ENCODE measurements at places on chromosomes 3 and 15.

DNA sequence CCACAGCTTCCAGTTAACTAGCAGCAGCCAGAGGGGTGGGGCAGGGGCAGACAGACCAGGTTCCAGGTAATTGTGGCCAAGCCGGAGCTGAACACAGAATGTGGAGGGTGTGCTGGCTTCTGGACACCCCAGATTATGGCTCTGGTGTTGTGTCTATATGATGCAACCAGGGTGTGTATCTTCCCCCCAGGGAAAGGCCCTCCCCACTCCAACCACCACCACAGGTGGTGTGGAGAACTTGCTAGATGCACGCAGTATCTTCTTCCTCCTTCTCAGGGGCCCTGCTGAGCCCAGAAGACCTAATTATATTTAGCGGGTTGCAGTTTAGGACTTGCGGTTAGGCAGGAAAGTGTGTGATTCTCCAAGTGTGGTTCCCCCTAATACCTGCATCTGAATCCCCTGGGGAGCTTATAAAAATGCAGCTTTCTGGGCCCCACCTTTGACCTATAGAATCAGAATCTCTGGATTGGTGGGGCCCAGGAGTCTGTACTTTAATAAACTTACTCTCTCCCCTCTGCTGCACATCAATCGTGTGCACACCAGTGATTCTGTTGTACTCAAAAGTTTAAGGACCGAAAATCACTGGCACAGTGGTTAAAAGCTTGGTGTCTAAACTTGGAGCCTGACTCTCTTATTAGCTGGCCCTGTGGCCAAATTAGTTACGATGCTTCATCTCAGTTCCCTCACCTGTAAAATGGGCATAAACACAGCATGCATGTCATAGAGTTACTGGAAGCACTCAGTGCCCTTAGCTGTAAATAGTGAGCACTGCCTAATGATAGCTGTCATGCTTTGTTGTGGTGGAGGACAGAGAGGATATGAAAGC is 379.1 kb upstream of the PROK2 start:
- DNase-seq = no peak

GRCh38 chr15:38414357-38414756 is 39.6 kb upstream of the FAM98B start:
- DNase-seq = no peak

GRCh38 chr3:10627884-10628572 is 122.6 kb upstream of the ATP2B2 start:
- DNase-seq = no peak

GRCh38 chr15:74767167-74768098 is 14.4 kb upstream of the CSK start:
- no peak for DNase-seq

- no peak for DNase-seq
Observed at GRCh38 chr15:83192742-83193141, 14.9 kb downstream of the HDGFL3 start.

DNA sequence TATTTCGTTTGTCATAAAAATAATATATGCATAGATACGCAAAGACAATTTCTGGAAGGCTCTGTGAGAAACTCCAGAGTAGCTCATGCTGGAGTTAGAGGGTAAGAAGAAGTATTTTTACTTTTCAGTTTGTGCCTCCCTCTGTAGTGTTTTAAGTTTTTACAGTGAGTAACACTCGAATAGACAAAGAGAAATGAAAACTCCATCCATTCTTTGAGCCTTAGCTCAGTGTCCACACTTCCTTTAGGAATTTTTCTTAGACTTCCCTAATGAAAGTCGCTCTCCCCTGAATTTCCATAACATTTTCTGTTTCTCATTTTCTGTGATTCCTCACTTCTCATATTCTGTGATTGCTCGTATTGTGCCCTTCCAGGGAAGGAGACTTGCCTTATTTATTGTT is 2.1 kb downstream of the BLOC1S6 start:
- DNase-seq = no peak

DNA sequence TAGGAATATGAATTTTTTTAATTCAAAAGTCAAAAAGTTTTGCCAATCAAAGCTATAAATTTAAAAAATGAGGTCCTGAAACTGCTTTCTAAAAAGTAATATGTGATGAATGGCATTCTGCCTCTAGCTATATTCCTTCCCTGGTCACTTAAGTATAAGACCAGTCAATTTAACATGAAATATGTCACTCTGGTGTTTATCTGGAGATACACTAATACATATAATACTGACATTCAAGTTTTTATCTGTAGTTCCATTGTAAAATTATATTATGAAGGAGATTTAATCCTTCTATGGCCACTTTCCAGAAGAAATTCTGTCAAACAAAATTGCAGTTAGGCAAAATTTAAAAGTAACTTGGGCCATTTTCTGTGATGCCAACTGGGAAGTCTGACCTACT is 236.8 kb downstream of the CNTN3 start:
- no peak for DNase-seq

DNA sequence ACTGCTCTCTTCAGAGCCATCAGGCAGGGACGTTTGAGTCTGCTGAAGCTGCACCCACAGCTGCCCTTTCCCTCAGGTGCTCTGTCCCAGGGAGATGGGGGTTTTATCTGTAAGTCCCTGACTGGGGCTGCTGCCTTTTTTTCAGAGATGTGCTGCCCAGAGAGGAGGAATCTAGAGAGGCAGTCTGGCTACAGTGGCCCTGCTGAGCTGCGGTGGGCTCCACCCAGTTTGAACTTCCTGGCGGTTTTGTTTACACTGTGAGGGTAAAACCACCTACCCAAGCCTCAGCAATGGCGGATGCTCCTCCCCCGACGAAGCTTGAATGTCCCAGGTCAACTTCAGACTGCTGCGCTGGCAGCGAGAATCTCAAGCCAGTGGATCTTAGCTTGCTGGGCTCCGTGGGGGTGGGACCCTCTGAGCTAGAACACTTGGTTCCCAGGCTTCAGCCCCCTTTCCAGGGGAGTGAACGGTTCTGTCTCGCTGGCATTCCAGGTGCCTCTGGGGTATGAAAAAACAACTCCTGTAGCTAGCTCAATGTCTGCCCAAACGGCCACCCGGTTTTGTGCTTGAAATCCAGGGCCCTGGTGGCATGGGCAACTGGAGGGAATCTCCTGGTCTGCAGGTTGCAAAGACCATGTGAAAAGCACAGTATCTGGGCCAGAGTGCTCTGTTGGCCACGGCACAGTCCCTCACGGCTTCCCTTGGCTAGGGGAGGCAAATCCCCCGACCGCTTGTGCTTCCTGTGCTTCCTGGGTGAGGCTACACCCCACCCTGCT is 21.1 kb upstream of the ST6GAL1 start:
- no peak for DNase-seq

GRCh38 chr3:13976469-13976868 is 96.6 kb upstream of the WNT7A start:
- no peak for DNase-seq

Measured in left forelimb (tissue), 1 donor.